AG04449 (cell line): ENCODE measurements at places on chromosomes 6 and 20.

GRCh38 chr6:30679765-30680535, 6.5 kb downstream of the PPP1R18 start:
- DNase-seq: no peak

- no peak for DNase-seq
Observed at GRCh38 chr6:854406-855118, 161.6 kb upstream of the EXOC2 start.

DNA sequence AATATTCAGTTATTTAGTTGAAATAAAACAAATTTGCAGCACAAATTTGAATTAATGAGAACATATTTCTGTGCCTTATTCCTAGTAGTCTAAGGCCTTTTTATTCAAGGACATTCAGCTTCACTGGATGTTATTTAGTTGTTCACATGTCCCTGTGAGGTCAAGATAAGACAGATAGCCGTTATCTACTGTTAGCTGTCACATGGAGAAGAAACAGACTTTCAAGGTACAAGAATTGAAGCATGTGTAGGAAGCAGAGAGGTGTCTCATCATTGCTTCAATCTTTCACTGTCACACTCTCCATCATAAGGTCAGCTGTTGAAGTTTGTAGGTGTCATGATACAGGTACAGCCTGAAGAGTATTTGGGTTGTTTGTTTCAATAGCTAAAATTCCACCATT, 112.9 kb upstream of the JAG1 start:
- no peak for DNase-seq

GRCh38 chr6:32852844-32853540, 512 bp downstream of the TAP1 start:
- DNase-seq: no peak

DNA sequence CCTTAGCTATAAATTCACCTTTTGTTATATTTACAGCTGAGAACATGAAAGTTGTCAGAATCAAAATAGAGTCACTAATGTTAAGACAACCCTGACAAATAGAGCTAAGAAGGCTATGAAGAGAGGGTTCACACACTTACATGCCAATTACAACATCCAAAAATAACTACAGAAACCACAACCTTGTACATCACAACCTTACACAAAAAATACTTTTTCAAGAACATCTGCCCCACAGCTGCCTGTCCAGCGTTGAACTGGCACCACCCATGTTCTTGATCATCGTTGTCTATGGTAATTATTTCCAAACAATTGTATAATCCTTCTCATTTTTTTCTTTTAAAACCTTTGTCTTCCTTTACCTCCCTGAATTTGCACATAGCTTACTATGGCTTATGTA, 231.2 kb upstream of the FKBP1C start:
- DNase-seq: no peak

- DNase-seq: no peak
Observed at GRCh38 chr20:42907730-42908129, 282.0 kb downstream of the PTPRT start.

- no peak for DNase-seq
Observed at GRCh38 chr6:36884610-36885009, 1.1 kb upstream of the C6orf89 start.

DNA sequence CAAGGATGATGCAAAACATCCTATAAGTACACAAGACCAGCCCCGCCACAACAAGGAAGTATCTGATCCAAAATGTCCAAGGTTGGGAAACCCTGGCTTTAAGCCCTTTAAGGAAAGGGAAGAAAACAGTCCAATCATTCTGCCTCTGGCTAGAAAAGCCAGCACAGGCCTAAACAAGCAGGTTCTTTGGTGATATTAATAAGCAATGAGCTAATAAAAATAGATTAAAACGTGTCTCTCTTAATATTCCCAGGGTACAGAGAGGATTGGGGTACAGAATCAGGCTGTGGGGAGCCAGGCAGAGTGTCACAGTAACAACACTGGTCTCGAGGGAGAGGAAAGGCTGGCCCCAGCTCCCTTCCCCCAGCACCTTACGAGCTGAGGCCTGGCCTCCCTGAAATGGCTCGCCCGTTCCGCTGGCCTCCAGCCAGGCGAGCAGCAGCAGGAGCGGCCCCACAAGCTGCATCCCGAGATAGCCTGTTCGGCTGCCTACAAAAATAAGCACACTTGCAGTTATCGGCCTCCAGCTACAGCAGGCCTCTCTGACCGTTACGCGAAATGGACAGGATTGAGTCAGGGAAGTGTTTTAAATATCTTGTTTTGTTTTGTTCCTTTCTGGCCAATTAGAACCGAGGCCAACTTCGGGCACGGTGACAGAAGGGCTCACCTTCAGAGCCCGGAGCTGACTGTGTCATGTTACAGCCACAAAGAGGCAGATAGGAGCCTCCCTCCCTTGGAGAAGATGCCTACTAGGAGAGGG, 4.0 kb upstream of the ZMYND8 start:
- no peak for DNase-seq

DNA sequence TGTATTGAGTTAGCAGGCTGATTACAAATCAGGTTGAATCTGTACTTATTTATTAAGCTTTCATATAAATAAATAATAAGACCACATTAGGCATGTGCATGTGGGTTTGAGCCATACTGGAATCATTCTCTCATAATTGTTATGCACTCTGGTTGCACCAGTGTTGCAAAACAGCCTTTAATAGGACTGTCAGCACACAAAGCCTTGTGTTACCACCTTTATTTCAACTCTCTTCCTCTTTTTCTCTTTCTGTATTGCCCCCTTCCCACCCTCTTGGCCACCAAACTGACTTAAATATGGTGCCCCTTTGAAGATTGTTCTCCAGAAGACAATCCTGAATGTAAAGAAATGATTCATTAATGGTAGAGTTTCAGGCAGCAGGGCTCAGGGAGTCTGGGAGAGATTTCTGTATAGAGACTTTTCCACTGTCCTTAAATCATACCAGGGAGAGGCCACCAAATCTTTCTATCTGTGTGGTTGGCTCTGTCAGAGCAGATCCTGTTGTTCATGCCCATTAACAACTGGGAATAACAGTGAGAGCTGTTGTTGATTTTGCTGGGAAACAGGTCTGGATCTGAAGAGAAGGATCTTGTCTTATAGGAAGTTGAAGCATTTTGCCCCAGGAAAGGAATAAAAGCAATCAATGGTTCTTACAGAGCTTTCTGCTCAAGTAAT, 131.6 kb upstream of the SOX4 start:
- DNase-seq: no peak

DNA sequence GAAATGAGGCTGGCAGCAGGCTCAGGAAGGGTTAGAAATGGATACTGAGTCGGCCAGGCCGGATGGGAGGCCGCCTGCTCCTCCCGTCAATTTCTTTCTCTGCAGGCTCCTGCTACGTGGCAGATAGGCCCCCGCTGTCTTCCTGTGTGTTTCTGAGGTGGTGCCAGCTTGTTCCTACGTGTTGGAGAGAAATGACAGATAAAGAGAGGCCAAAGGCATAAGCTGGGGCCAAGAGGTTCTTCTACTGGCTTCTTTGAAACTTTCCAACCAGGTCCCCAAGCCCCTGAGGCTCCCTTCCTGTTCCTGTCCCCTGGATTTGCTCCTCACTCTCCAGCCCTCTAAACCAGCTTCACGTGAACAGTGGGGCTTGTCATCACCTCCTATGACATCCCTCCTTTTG, 76.8 kb downstream of the TCP11 start:
- no peak for DNase-seq

- no peak for DNase-seq
Observed at GRCh38 chr6:109428889-109429477, 11.4 kb downstream of the PPIL6 start.

GRCh38 chr20:19212469-19212815, at the start of gene SLC24A3:
Gene SLC24A3, plus strand, starts transcription at chr20:19212642.
- DNase-seq: no peak

DNA sequence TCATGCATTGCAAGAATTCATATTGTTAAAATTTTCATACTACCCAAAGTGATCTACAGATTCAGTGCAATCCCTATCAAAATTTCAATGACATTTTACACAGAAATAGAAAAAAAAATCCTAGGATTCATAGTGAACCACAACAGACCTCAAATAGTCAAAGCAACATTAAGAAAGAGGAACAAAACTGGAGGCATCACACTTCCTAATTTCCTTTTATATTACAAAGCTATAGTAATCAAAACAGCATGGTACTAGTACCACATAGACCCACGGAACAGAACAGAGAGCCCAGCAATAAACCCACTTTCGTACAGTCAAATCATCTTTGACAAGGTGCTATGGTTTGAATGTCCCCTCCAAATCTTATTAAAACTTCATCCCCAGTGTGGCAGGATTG, 39.7 kb downstream of the NTSR1 start:
- DNase-seq: no peak

DNA sequence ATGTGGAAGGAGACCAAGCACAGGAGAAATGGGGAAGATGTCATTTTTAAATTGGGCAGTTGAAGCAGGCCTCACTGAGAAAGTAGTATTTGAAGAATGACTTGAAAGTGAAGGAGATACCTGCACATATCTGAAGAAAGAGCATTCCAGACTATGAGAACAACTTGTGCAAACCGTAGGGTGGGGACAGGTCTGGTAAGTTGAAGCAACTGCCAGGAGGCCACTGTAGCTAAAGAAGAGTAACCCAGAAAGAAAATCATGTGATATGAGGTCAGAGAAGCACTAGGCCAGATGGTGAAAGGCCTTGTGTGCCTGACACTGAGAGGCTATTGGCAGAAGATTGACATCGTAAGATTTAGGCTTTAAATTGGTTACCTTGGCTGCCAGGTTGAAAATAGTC, 4.7 kb upstream of the SUPT3H start:
- DNase-seq: no peak
